NCI-H187 (cell line): ENCODE measurements at places on chromosomes 7 and 10.

DNA sequence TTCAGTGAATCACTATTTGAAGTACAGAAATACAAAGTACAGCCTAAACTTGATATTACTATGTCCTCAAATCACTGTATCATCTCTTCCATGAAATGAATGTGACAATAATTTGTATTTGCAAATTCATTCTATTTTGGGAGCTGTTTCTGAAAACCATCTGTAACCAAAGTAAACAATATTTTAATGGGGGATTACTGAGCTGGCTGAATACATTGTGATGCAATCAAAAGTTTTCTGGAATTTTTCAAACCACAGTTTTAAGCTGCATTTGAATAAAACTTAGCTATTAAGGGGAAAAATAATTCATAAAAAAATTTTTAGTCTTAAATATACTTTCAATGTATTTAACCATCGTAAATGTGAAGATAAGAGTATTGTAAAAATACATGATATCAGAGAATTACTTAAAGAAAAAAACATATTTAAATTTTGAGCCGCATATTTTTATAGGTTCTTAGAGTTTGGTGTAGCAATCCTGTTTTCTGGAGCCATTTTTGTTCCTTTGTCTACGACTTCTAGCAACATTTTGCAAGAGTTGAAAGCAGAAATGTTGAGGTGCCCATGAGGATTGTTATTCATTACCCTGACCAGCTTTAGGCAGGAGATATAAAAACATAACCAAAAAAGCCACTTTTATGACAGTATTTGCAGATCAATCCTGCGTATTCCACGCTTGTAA, 45.9 kb upstream of the AGMO start:
- no peak for DNase-seq

DNA sequence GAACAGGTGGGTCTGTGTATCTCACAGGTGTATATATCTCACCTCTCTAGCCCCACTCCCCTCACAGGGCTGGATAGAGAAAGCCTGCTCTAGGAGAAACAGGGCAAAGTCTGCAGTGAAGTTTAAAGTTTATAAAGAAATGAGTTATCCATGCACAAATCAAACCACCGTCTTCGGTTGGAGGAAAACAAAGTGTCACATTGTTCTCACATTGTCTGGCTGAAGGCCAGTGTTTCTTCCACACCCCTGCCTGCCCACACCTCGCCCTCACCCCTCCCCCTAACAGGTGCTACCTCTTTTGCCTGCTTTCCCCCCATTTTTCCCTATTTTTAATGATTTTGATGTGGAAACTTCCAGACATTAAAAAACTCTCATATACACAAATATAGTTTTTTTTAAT, 25.8 kb downstream of the AQP1 start:
- DNase-seq: no peak

GRCh38 chr7:50450590-50451032, 461 bp upstream of the FIGNL1 start:
- DNase-seq: no peak

DNA sequence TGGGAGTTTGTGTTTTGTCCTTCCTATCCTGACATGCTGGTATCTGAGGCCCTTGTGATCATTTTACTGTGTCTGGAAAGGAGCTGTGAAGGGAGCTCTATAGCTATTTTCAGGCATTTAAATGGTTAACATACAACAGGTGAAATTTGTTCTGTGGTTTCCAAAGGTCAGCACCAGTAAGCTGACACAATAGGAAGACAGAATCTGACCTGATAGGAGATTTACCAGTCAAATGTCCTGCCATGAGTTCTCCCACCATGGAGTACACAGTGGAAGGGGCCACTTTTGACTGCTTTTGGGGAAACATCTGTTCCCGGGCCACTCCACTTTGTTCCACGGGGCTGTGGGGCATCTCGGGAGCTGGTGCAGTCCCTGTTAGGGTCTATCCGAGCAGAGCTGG, 17.6 kb downstream of the FKBP6 start:
- DNase-seq: no peak
